Nephron progenitor cell (in vitro differentiated cells): ENCODE measurements at places on chromosomes 1 and 21.

DNA sequence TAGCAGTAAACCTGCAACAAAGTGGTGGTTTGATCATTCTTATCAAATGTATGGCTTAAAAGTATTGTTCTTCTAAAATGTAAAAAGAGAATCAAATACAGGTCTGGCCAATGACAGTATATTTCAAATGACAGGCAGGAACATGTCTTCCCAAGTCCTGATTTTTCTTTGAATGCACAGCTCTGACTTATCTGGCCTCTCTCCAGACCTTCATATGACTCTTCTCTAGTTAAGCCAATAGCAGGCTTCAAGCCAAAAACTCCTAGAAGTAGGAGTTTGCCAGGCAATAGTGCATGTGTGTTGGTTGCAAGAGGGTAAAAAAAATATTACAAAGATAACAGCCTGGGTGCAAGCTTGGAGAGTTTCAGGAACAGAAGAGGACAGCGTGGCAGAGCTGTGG lies 345.5 kb downstream of the SMYD3 start:
- no peak for DNase-seq
- H3K36me3 ChIP-seq, result no peaks in the 10 kb centered on the region
- H3K27ac ChIP-seq, result no peak overlapping the region
- H3K27me3 ChIP-seq, result no peaks in the 10 kb centered on the region

GRCh38 chr1:40924767-40925166 lies 54.7 kb upstream of the CTPS1 start:
- no peak overlapping the region for H3K4me3 ChIP-seq
- no peak for DNase-seq
- no peaks in the 10 kb centered on the region for H3K36me3 ChIP-seq
- H3K27me3 ChIP-seq, result peaks cover 12% of the 10 kb centered on the region

DNA sequence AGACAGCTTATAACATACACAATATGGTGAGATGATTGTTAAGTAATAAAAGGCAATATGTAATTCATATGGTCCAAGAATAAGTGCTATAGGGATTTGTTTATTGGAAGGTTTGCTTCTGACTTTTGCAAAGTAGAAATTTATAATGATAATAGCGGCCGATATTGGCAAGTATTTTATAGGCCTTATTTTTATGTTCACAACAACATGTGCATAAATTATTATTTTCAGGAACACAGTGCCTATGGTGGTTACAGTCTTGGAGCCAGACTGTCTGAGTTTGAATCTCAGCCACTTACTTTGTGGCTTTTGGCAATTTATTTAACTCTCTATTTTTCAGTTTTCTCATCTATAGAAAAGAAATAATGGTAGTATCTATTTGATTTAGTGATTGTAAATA lies 607.5 kb downstream of the USP25 start:
- no peaks in the 10 kb centered on the region for H3K27me3 ChIP-seq
- no peak overlapping the region for H3K4me3 ChIP-seq
- no peak overlapping the region for H3K27ac ChIP-seq
- H3K4me1 ChIP-seq, result no peaks in the 10 kb centered on the region

- DNase-seq, result no peak
- no peaks in the 10 kb centered on the region for H3K27me3 ChIP-seq
Measured at GRCh38 chr1:198677027-198677426, 38.2 kb downstream of the PTPRC start.

DNA sequence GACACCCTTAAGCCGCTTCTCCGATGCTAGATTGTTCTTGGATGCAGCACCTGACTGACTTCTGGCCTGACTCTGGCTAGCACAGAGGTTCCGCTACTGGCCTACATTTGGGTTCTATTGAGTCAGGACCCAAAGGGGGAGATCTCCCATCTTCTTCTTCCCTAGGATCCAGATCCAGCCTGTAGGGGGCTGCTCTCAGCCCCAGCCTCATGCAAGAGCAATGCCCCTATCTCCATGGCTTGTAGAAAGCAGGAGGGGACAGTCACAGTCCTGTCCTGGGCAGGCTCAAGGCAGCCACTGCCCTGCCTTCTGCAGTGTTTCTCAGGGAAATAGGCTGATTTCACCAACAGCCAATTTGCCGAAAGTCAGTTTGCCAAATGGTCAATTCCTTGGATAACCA lies 6.3 kb upstream of the ADAR start:
- H3K36me3 ChIP-seq, result no peaks in the 10 kb centered on the region
- DNase-seq, result no peak
- no peak overlapping the region for H3K4me3 ChIP-seq
- H3K27ac ChIP-seq, result no peak overlapping the region

- no peak overlapping the region for H3K27ac ChIP-seq
- peaks cover 3% of the 10 kb centered on the region for H3K36me3 ChIP-seq
- H3K27me3 ChIP-seq, result no peaks in the 10 kb centered on the region
- DNase-seq, result no peak
- no peak overlapping the region for H3K4me3 ChIP-seq
Measured at GRCh38 chr1:111602974-111603373, 16.6 kb upstream of the RAP1A start.

- peaks cover under 1% of the 10 kb centered on the region for H3K36me3 ChIP-seq
- H3K27me3 ChIP-seq, result peaks cover 6% of the 10 kb centered on the region
- peaks cover 65% of the 10 kb centered on the region for H3K4me1 ChIP-seq
- DNase-seq, result no peak
- H3K27ac ChIP-seq, result peak overlapping the region; percentile 52
Measured at GRCh38 chr1:226653311-226653921, 85.7 kb downstream of the ITPKB start.

- no peak overlapping the region for H3K4me3 ChIP-seq
- H3K36me3 ChIP-seq, result no peaks in the 10 kb centered on the region
- no peaks in the 10 kb centered on the region for H3K27me3 ChIP-seq
- peaks cover 66% of the 10 kb centered on the region for H3K4me1 ChIP-seq
- H3K27ac ChIP-seq, result peak overlapping the region; percentile 62
- no peak for DNase-seq
Measured at GRCh38 chr1:225772848-225773247, 4.8 kb upstream of the SRP9 start.

DNA sequence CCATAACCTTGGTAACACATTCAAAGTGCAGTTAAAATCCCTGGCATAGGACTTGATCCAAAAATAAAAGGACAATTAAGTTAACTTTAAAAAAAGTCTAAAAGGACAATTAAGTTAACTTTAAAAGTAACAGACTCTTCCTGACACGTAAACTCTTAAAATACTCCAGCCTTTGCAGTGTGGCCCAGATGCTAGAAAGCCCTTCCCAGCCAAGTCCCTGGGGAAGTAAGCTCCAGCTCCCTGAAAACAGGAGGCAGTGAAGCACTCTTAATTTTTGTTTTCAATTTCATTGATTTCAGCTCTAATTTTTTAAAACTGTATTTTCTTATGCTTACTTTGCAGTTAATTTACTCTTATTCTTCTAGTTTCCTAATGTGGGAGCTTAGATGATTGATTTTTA lies 5.1 kb upstream of the AIM2 start:
- no peak for DNase-seq
- H3K4me1 ChIP-seq, result peaks cover 22% of the 10 kb centered on the region
- H3K27ac ChIP-seq, result no peak overlapping the region
- H3K4me3 ChIP-seq, result no peak overlapping the region

- DNase-seq, result no peak
- H3K27ac ChIP-seq, result no peak overlapping the region
- H3K27me3 ChIP-seq, result peaks cover 4% of the 10 kb centered on the region
- peaks cover 13% of the 10 kb centered on the region for H3K4me1 ChIP-seq
Measured at GRCh38 chr1:63041660-63042059, 257.7 kb downstream of the ATG4C start.

GRCh38 chr1:75745276-75745675 lies 20.8 kb downstream of the ACADM start:
- DNase-seq, result no peak
- no peaks in the 10 kb centered on the region for H3K4me1 ChIP-seq
- peaks cover 27% of the 10 kb centered on the region for H3K36me3 ChIP-seq
- H3K27ac ChIP-seq, result no peak overlapping the region

- H3K27me3 ChIP-seq, result peaks cover 1% of the 10 kb centered on the region
- no peaks in the 10 kb centered on the region for H3K36me3 ChIP-seq
- no peak for DNase-seq
- H3K4me1 ChIP-seq, result no peaks in the 10 kb centered on the region
- H3K4me3 ChIP-seq, result no peak overlapping the region
Measured at GRCh38 chr1:80158771-80159170, 1152.2 kb upstream of the ADGRL4 start.

DNA sequence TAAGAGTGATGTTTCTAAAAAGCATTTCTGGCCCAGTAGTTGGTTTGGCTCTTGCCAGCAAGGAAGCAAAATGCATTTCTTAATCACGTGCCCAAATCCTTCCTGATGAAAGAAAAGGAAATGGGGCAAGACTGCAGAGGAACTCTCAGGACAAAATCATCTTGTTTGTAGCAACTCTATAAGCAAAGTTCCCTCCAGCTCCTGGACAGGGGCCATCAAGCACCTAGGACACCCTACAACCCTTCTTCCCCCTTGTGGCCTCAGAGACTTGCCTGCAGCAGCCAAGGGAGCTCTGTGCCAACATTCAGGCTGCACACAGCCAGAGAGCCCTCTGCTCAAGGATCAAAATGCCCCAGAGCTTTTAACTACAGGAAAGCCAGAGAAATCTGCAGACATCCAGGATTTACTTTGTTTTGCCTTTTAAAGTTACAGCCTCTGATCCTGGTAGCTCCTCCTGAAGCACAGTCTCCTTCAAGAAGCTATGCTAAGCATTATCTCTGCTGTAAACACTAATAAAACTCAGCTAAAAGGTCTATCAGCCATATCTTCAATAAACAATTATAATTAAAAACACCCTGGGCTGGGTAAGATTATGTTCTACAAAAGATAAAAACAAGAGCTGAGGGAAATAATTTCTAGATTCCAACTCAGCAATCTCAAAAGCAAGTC lies 105.0 kb downstream of the KIAA0319L start:
- H3K27me3 ChIP-seq, result peaks cover 2% of the 10 kb centered on the region
- peak overlapping the region; percentile 58 for H3K27ac ChIP-seq
- H3K4me3 ChIP-seq, result no peak overlapping the region
- no peak for DNase-seq
- H3K4me1 ChIP-seq, result no peaks in the 10 kb centered on the region

GRCh38 chr21:20215959-20216358 lies 782.2 kb upstream of the NCAM2 start:
- H3K27ac ChIP-seq, result no peak overlapping the region
- H3K4me3 ChIP-seq, result no peak overlapping the region
- no peak for DNase-seq
- peaks cover 7% of the 10 kb centered on the region for H3K27me3 ChIP-seq

DNA sequence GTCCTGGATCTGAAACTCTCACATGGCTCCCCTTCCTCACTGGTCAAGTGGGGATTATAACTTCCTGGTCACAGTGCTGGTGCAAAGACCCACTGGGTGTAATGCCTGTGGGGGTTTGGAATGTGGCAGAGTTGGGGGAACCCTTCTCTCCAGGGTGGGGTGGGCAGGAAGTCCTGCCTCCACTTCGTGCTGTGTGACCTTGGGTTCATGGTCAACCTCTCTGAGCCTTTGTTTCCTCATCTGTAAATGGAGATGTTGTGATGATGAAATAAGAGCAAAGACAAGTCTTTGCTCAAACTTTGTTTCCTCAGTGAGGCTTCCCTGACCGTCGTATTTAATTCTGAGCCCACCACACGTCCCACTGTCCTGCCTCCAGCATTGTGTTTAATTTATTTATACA lies 564.7 kb downstream of the PTPRU start:
- no peak overlapping the region for H3K4me3 ChIP-seq
- peaks cover 5% of the 10 kb centered on the region for H3K27me3 ChIP-seq
- peaks cover 29% of the 10 kb centered on the region for H3K4me1 ChIP-seq
- DNase-seq, result no peak

GRCh38 chr1:41918450-41919043 lies at the start of gene HIVEP3:
Gene HIVEP3 (minus strand): TSS chr1:41918922.
- no peaks in the 10 kb centered on the region for H3K36me3 ChIP-seq
- H3K27ac ChIP-seq, result no peak within 1 kb of the TSS
- H3K4me1 ChIP-seq, result peaks cover 40% of the 10 kb centered on the region

GRCh38 chr1:25738499-25738898 lies 61.5 kb upstream of the SELENON start:
- no peak overlapping the region for H3K27ac ChIP-seq
- H3K36me3 ChIP-seq, result no peaks in the 10 kb centered on the region
- H3K27me3 ChIP-seq, result peaks cover 29% of the 10 kb centered on the region
- H3K4me1 ChIP-seq, result peaks cover 41% of the 10 kb centered on the region
- H3K4me3 ChIP-seq, result no peak overlapping the region

DNA sequence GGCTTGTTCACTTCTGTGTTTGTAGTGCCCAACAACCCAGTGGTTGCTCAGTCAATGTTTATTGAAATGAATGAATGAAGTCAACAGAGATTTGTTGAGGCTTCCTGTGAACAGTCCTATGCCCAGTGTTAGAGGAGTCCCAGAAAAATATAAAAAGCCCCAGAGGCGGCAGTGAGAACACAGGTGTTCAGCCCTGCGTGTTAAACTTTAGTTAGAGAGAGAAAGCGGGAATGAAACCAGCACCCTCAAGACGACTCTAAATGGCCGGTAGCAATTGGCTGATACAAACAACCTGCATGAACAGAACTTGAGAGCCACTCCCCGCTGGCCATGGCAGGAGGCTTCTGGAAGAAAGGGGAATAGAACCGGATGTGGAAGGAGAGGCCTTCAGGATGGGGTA lies 22.6 kb downstream of the TMEM51 start:
- DNase-seq, result no peak
- H3K36me3 ChIP-seq, result no peaks in the 10 kb centered on the region
- peaks cover 60% of the 10 kb centered on the region for H3K4me1 ChIP-seq
- no peak overlapping the region for H3K4me3 ChIP-seq

DNA sequence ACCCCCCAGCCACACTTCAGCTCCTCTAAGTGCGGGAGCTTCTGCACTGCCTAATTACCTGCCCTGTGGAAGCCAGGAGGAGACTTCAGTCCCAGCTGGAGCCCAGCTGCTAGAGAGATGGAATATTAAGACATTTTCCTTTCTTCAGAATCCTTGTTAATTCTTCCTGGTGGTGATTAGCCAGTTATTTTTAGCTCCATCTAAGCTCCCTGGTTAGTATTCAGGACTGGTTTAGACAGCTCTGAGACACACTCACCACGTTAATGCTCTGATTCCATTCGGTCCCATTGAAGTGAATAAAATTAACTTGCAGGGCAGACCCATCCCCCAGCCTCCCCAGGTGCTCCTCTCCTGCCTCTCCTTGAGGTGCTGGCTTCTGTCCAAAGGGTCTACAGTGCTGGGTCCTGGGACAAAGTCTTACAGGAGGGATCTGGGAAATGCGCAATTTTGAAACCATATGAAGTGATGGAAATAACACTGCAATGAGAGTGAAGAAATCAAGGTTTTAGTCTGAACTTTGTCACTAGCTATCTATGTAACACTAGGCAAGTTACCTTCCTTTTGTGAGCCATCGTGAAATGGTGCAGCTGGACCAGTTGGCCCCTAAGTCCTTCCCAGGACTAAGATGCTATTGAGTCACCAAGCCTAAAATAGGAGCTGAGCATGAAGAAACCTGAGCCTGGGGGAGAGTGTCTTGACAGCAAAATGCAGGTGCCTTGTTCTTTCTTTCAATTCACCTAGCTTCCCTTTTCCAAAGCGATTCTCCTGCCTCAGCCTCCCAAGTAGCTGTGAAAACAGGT lies 117.4 kb upstream of the ATP1A1 start:
- H3K4me1 ChIP-seq, result peaks cover 52% of the 10 kb centered on the region
- H3K4me3 ChIP-seq, result peak overlapping the region; percentile 46
- H3K27ac ChIP-seq, result peak overlapping the region; percentile 78
- no peaks in the 10 kb centered on the region for H3K36me3 ChIP-seq

- DNase-seq, result no peak
- H3K27ac ChIP-seq, result no peak overlapping the region
- H3K4me1 ChIP-seq, result no peaks in the 10 kb centered on the region
- H3K36me3 ChIP-seq, result no peaks in the 10 kb centered on the region
- peaks cover 3% of the 10 kb centered on the region for H3K27me3 ChIP-seq
Measured at GRCh38 chr21:42799948-42800347, 79.4 kb downstream of the WDR4 start.

- peaks cover 26% of the 10 kb centered on the region for H3K27me3 ChIP-seq
- H3K4me1 ChIP-seq, result no peaks in the 10 kb centered on the region
- no peak overlapping the region for H3K4me3 ChIP-seq
- H3K27ac ChIP-seq, result no peak overlapping the region
- peak; percentile 80 for DNase-seq
Measured at GRCh38 chr1:160006312-160006940, 25.4 kb downstream of the PIGM start.
